ENCODE measurements at places on chromosomes 5 and 9.
A peak's percentile ranks its signal among the peaks of the same experiment; 100 is the strongest.

DNA sequence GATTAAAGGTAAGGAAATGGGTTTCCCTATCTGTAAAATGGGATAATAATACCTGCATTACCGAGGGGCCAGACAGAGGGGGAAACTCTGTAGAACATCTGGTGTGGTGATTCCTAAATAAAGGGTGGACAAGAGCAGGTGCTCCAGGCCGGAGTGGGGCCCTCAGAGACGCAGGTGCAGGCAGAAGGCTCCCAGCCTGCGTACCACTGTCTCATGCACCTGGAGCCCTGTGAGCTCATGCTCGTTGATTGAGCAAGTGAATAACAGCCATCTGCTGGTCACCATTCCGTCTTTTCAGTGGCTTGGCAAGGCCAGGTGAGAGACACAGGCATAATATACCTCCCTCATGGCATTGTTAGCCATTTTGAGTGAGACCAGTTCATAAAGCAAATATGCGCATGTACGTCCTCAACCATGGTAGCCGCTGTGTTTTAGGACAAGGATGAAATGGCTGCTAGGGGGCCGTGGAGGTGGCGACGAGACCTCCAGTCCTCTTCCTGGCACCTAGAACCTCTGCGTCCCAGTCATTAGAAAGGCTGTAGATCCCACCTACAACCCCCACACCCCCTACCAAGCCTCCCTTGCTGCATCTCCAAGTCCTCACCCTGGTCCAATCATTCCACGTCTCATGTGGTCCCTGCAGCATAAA, 198.0 kb upstream of the MVB12B start:
- DNase-seq = peak; percentile 16

- no peak for DNase-seq
Measured at GRCh38 chr5:34869256-34869655, 30.3 kb downstream of the TTC23L start.

- DNase-seq = no peak
Measured at GRCh38 chr5:15550502-15551112, 50.6 kb downstream of the FBXL7 start.

GRCh38 chr9:131348631-131349521, 45.0 kb upstream of the PRRC2B start:
- DNase-seq = no peak

DNA sequence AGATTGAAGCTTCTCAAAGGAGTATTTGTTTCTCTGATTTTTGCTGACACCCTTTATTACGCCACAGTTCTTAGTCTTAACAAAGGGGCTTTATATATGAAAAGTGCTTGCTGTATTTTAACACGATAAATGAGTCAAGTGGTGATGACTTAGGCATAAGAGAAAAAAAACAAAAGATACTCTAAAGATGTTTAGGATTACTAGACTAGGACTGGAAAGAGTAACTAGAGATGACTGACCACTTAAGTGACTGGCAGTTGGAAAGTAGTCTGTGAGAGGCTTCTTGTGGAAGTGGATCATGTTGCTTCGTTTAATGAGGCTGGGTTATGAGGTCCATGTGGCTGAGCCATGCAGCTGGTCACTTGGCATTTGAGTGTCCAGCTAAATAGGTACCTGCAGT, 69.4 kb upstream of the ACTBL2 start:
- DNase-seq = no peak

DNA sequence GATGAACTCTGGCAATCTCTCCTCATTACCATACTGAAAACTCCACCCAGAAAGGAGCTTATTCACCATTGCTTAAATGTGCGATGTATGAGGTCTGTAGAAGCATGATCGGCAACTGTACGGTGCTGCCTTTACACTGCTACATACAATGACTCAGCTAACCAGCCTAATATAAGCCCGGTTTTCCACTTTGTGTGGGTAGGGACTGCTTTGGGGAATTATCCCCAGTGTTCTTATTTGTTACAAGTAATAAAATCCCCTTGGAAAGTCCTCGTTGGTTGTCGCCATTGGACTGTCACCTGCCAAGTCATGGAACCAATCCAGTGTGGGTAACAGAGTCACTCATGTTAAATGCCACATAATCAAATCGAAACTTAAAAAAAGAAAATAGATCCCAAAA, 23.5 kb upstream of the TENT2 start:
- DNase-seq = no peak

DNA sequence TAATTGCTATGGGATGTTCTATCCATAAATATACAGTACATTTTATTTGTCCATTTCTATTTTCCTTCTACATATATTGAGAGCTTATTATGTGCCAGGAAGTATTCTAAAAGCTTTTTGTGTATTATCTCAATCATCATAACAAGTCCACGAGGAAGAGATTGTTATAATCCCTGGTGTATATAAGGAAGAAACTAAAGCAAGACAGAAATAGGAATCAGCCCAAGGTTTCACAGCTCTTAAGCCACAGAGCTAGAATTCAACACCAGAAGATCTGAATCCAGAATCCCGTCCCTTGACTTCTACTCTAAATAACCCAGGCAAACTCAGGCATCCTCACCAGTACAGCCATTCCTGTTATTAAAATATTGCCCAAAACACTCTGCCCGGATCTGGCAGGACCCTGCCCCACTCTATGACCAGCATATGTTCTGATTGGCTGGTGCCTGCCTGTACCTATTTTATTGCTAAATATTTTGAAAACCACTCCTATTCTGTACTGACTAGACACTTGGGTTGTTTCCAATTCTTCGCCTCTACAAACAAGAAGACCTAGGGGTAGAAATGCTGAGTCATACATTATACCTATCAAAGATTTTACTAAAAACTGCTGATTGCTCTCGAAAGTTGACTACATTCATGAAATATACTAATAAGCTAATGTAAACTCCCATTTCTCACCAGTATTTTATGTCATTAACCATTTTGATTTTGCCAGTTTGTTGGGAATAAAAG, 297.4 kb downstream of the ENC1 start:
- DNase-seq = no peak

Measured in liver (tissue), 10 donors.